ENCODE measurements at places on chromosomes 1 and 21.

DNA sequence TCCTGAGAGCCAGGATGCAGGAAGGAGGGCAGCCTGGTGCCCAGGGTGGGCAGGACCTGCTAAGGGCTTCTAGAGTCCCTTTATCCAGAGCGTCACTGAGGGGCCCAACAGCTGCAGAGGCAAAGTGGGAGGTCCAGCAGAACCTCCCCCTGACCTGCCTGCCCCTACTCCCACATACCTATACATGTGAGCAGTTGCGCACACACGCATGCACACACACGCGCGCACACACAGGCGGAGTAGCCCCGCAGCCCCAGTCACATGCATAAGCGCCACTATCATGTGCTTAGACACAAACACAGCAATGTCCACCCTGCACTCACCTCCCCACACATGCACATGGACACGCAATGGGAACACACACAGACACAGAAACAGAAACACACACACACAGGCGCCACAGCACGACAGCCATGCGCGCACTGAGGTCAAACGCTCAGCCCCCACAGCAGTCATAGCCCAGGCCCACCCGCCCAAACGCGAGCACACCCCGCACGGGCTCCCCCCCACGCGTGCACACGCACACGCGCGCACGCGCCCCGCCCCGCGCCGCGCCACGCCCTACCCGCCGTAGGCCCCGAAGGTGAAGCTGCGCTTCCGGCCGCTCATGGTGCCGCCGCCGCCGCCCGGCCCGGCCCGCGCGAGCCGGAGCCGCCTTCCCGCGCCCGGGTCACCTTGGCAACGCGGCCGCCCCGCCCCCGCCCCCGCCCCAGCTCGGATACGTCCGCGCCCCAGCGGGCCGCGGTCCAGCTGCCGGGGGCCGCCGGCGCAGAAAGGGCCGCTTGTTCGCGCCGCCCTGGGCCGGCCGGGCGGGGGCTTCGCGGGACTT is 17.7 kb downstream of the RAP1GAP start:
- DNase-seq = no peak

GRCh38 chr1:41240781-41241353 is 1.2 kb downstream of the SCMH1 start:
- DNase-seq = no peak

- DNase-seq = no peak
Observed at GRCh38 chr1:25033828-25034705, 104.0 kb upstream of the RUNX3 start.

DNA sequence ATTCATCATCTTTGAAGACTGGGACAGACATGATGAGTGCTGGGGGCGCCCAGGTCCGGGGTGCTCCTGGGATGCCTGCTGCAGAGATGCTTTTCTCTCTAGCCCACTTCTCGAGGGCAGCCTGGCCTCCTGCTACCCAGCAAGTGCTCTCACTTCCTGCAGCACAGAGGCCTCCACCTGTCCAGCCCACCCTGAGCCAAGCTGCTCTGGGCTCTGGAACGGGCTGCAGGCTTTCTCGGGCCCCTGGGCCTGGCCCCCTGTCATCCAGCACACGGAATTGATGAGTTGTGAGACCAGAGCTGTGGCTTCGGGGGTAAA is 469.5 kb upstream of the VAMP3 start:
- DNase-seq = no peak

All from urinary bladder (tissue), 4 donors.